ENCODE measurements at places on chromosomes 11 and 22. TPM values are rescaled to one million over a fixed set of nuclear protein-coding genes. Genes with fewer than 3 reads are reported as not detected.

DNAJB13 gene
- 1.2 TPM for total RNA-seq

ARHGEF17 gene
- 9.1 TPM for total RNA-seq

GRIA4 gene
- not detected for total RNA-seq

LGALS12 gene
- 0.12 TPM for total RNA-seq
